ENCODE measurements at places on chromosomes 7 and 10.

- no peaks in the 10 kb centered on the region for H3K27me3 ChIP-seq
- no peak overlapping the region for H3K27ac ChIP-seq
- H3K4me3 ChIP-seq: no peak overlapping the region
- H3K36me3 ChIP-seq: peaks cover 2% of the 10 kb centered on the region
- H3K4me1 ChIP-seq: no peaks in the 10 kb centered on the region
- DNase-seq: no peak
These were observed 70.0 kb upstream of the AGBL3 start for GRCh38 chr7:134916171-134916883.

- no peak for DNase-seq
- peaks cover 37% of the 10 kb centered on the region for H3K36me3 ChIP-seq
- no peak overlapping the region for H3K27ac ChIP-seq
- no peaks in the 10 kb centered on the region for H3K27me3 ChIP-seq
These were observed 132.9 kb downstream of the PIP4K2A start for GRCh38 chr10:22581461-22581860.

GRCh38 chr7:6307762-6308161 is 35.3 kb upstream of the CYTH3 start:
- no peak for DNase-seq
- no peaks in the 10 kb centered on the region for H3K36me3 ChIP-seq
- H3K27me3 ChIP-seq: peaks cover 11% of the 10 kb centered on the region
- no peak overlapping the region for H3K27ac ChIP-seq

GRCh38 chr10:99233689-99234037 is 2.0 kb downstream of the HPSE2 start:
- H3K36me3 ChIP-seq: peaks cover 1% of the 10 kb centered on the region
- H3K4me3 ChIP-seq: peak overlapping the region; percentile 69
- DNase-seq: no peak
- no peak overlapping the region for H3K27ac ChIP-seq
- peaks cover 13% of the 10 kb centered on the region for H3K4me1 ChIP-seq

- no peaks in the 10 kb centered on the region for H3K27me3 ChIP-seq
- H3K27ac ChIP-seq: no peak overlapping the region
- H3K4me3 ChIP-seq: no peak overlapping the region
- no peaks in the 10 kb centered on the region for H3K36me3 ChIP-seq
- H3K4me1 ChIP-seq: no peaks in the 10 kb centered on the region
These were observed 808.8 kb downstream of the GRM8 start for GRCh38 chr7:126443951-126444350.

DNA sequence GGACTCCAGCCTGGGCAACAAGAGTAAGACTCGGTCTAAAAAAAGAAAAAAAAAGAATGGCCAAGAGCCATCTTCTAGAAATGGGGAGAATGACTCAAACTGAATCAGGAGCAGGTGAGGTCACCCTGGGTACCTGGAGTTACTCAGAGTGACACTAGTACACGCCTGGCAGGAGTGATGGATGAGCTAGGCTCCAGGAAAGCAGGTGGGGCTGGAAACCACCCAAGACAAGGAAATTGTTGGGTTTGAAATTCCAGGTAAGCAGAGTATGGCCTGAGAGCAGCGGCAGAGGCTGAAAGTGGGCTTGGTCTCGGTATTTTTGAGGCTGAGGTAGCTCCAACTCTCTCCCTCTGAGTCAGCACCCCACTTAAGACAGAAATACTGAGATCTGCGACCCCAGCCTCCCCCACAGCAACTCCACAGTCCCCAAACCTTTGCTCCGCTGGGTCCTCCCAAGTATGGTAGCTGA is 18.5 kb downstream of the DDIT4 start:
- H3K27ac ChIP-seq: peak overlapping the region; percentile 93
- peaks cover 55% of the 10 kb centered on the region for H3K4me1 ChIP-seq
- no peaks in the 10 kb centered on the region for H3K27me3 ChIP-seq
- H3K36me3 ChIP-seq: peaks cover 4% of the 10 kb centered on the region

DNA sequence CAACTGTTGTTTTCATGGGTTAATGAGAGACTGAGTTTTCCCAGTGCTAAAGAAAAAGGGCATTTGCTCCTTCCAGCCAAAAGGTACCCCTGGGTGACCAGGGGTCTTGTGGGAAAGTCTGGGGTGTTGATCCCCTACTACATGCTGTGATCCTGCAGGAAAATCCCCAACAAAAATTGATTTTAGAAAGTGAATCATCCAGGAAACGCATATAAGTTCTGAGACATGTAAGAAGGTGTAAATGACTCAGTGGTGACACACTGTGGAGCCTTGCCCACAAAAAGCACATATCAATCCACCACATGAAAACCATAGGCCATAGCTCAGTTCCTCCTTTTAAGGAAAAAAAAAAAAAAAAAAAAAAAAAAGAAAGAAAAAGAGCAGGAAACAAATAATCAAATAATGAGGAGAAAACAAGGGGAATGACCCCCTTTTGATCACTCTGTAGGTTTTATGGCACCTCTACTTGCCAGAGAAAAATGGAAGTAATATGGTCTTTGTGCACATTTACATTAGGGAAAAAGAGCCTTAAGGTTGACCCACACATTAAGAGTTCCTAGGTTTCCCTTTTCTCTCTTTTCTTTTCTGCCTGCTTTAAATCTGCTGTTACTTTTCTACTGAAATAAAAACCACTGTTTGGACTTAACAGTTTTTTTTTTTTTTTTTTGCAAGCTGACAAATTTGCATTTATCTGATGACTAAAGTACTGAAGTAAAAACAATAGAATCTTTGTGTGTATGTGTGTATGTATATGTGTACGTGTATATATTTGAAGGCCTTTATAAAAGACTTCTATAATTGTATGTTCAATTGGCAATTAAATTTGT is 386.0 kb downstream of the KIF20B start:
- DNase-seq: no peak
- H3K27me3 ChIP-seq: peaks cover 2% of the 10 kb centered on the region
- H3K4me1 ChIP-seq: peaks cover 5% of the 10 kb centered on the region
- no peak overlapping the region for H3K27ac ChIP-seq

GRCh38 chr10:96747734-96748550 is 27.6 kb upstream of the PIK3AP1 start:
- no peak for DNase-seq
- peak overlapping the region; percentile 57 for H3K4me3 ChIP-seq
- peaks cover 2% of the 10 kb centered on the region for H3K27me3 ChIP-seq
- H3K4me1 ChIP-seq: peaks cover 15% of the 10 kb centered on the region
- peak overlapping the region; percentile 76 for H3K27ac ChIP-seq

DNA sequence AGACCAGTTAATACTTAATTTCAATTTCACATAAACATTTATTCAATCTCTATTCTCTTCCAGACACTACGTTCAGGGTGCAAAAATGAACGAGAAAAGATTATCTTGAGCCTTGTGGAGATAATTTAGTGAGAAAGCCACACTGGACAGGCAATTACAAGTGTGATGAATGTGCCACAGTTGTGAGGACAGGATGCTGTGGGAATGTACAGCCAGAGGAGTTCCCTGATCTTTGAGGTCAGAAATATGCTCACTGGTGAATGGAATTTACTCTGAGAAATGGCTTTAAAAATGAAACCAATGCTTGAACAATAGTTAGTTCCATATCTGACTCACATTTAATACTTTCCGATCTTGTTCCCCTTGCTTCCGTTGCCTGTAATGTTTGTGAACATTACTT is 864.8 kb downstream of the GATA3 start:
- no peak for DNase-seq
- no peaks in the 10 kb centered on the region for H3K36me3 ChIP-seq
- no peak overlapping the region for H3K27ac ChIP-seq

- H3K36me3 ChIP-seq: no peaks in the 10 kb centered on the region
- H3K4me1 ChIP-seq: no peaks in the 10 kb centered on the region
- H3K27me3 ChIP-seq: no peaks in the 10 kb centered on the region
- DNase-seq: no peak
These were observed 986.9 kb downstream of the REEP3 start for GRCh38 chr10:64508029-64508661.

DNA sequence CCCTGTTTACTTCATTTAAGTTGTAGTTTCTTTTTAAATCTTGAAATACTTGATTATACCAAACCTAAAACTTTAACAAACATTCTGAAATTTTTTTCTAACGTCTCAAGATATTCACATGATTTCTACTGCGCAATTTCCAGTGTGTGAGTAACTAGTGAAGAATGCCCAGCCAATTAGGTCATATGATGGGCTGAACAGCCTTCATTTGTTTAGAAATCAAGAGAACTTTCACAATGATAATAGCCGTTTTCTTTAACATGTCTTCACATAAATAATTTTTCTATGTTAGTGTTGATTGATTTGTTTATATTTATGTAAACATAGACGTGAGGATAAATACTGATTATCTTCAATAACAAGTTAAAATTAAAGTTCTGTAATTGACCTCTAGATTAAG is 21.8 kb downstream of the STAM start:
- H3K27ac ChIP-seq: no peak overlapping the region
- no peak for DNase-seq
- no peaks in the 10 kb centered on the region for H3K27me3 ChIP-seq
- peaks cover 42% of the 10 kb centered on the region for H3K36me3 ChIP-seq
- no peak overlapping the region for H3K4me3 ChIP-seq
- H3K4me1 ChIP-seq: peaks cover 39% of the 10 kb centered on the region

DNA sequence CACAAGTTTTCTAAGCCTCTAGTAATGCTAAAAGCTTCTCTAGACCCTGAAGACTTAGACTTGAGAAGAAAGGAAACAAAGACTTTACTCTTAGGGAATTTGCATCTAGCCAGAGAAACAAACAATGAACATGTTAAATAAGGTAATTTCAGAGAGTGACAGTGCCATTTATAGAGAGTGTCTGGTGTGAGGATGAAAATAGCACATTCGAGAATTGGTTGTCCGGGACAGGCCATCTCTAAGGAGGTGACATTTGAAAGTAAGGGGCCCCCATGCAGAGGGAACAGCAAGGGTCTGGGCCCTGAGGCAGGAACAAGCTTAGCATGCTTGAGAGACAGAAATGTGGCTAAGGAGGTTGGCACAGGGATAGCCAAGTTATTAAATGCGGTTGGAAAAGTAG is 48.1 kb downstream of the ADAM22 start:
- H3K4me1 ChIP-seq: no peaks in the 10 kb centered on the region
- DNase-seq: no peak
- no peaks in the 10 kb centered on the region for H3K27me3 ChIP-seq

DNA sequence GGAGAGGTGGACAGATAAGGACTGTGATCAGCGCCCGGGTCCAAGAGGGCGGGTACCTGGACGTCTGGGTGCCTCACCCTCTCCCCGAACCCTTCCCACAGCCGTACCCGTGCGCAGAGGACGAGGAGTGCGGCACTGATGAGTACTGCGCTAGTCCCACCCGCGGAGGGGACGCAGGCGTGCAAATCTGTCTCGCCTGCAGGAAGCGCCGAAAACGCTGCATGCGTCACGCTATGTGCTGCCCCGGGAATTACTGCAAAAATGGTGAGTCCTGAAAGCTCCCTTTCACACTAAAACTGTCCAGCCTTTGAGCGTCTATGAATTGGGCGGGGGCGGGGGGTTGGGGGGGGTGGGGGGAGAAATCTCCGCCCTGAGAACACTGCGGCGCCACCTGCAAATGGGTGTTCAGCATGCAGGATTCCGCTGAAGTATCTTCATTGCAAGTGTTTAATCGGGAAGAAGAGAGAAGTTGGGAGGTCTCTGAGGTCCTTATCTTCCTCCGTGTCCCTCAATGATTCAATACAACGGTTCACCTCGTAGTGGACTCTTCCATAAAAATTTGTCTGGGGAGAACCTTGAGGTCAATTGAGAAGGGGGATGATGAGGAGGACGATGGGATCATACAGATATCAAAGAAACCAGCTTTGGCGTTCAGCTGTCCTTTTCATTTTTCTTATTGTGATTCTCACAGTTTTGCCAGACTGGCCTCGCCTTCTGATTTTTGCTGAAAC is 906 bp downstream of the DKK1 start:
- no peak for DNase-seq
- H3K4me1 ChIP-seq: peaks cover 5% of the 10 kb centered on the region
- H3K27me3 ChIP-seq: peaks cover 57% of the 10 kb centered on the region
- peak overlapping the region; percentile 55 for H3K4me3 ChIP-seq
- no peak overlapping the region for H3K27ac ChIP-seq

- no peaks in the 10 kb centered on the region for H3K4me1 ChIP-seq
- DNase-seq: no peak
These were observed 152.5 kb downstream of the GPR158 start for GRCh38 chr10:25327273-25327672.

DNA sequence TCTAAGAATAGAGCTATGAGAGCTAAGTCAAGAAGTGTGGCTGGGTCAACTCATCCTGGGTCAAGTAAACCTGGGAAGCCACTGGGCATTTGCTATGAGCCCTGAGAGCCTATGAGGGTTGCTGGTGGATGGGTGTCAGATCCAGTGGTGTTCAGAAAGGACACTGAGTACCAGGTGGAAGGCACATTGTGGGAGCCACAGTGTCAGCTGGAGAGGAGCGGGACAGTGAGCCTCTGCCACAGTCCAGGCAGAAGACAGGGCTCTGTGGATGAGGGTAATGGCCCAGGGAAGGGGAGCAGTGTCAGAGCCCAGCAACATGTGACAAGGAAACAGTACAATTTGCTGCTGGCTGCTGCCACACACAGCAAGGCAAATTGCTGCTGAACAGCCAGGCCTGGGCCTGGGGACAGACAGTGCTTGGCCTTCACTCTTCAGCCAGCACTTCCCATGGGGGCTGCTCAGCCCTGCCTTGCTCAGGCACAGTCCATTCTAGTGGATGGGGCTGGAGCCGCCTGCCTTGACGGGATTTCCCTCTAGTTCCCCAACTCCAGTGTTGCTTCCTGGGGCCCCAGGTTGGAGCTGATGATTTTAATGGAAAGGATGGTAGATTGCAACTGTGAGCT is 90.9 kb upstream of the CHST15 start:
- no peak overlapping the region for H3K27ac ChIP-seq
- H3K27me3 ChIP-seq: peaks cover 7% of the 10 kb centered on the region
- DNase-seq: no peak

GRCh38 chr7:8200316-8200715 is 61.7 kb downstream of the ICA1 start:
- H3K36me3 ChIP-seq: peaks cover 8% of the 10 kb centered on the region
- H3K4me3 ChIP-seq: no peak overlapping the region
- no peak for DNase-seq
- no peak overlapping the region for H3K27ac ChIP-seq
- peaks cover 31% of the 10 kb centered on the region for H3K4me1 ChIP-seq
- H3K27me3 ChIP-seq: peaks cover 60% of the 10 kb centered on the region

DNA sequence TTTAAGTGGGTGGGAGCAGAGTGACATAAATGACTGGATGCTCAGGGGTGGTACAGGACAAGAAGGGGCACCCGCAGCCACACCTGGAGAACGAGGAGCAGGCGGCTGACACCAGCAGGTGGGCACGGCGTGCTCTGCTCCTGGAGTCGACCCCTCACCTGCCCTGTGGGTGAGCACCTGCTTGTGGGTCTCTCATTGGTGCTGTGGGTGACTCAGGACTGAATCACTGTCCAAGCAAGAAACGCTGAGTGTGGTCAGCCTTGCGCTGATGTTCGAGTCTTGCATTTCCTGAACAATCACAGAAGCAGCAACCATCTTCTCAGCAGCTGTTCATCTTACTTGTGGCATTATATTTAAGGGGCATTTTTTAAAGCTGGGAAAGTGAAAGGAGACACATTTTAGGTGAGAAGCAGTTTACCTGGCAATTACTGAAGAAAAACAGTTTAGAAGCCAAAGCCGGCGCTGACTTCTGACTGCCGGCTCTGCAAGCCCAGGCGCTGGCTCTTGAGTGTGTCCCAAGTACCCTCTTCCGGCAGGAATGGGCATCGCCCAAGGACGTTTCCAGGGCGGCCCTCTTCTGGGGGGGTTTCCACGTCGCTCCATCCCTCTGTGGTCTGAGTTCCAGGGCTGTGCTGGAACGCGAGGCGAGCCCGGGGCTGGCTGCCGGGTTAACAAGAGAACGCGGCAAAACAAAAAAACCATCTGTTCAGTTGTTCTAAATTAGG is 145.2 kb upstream of the PFKP start:
- H3K27me3 ChIP-seq: peaks cover 25% of the 10 kb centered on the region
- H3K4me3 ChIP-seq: no peak overlapping the region
- peaks cover 7% of the 10 kb centered on the region for H3K4me1 ChIP-seq
- DNase-seq: no peak
